Left kidney (tissue), 8 donors: ENCODE measurements at places on chromosomes 11 and 22. TPM values are rescaled to one million over a fixed set of nuclear protein-coding genes. Genes with fewer than 3 reads are reported as not detected.

- DNase-seq = no peak
Measured at GRCh38 chr11:119229741-119230140, 23.6 kb downstream of the CBL start.

DNA sequence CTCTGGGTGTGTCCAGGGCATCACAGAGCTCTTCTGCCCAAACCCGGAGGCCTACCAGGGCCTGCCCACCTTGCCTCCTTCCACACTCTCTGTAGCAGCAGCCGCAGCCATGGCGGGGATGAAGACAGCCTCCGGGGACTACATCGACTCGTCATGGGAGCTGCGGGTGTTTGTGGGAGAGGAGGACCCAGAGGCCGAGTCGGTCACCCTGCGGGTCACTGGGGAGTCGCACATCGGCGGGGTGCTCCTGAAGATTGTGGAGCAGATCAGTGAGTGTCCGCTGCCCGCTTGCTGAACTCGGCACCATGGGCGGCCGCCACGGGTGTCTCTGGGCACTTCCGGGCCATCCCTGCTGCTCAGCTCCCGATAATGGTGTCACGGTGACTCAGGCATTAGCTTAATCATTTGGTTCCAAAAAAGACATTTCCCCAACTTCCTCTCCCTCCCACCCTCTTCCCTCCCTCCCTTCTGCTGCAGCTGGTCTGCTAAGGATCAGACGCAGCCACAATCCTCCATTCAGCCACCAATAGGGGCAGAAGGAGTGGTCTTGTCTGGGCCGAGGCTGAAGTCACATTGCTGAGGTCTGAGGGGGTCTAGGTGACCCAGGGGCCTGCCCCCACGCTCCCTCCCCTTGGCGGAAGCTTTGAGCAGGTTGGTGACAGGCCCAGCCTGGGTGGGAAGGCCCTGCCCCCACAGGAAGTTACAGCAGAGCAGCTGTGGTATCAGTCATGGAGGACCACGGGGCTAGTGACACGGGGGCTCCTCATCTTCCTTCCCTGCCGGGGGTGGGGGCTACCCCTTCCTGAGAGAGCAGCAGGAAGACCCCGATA, 950 bp downstream of the FERMT3 start:
- no peak for DNase-seq

DNA sequence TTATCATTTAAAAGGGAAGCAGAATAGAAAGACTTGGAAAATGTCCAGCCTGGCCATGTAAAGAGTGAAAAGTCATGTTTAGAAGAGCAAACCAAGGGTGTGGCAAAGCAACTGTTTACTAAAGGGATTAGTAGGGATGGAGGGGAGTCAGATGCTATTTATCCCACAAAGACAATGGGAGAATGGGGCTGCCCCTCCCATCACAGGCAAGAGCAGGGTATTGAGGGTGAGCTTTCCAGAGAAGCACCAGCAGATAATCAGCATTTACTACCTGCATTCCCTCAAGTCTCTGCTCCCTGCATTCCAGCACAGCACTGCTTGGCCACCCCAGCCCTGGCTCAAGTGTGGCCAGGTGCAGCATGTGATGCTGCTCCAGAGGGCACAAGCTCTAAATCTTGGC, 18.5 kb upstream of the QSER1 start:
- DNase-seq = no peak

GRCh38 chr22:41739576-41739975, 40.3 kb downstream of the MEI1 start:
- DNase-seq = no peak

DNA sequence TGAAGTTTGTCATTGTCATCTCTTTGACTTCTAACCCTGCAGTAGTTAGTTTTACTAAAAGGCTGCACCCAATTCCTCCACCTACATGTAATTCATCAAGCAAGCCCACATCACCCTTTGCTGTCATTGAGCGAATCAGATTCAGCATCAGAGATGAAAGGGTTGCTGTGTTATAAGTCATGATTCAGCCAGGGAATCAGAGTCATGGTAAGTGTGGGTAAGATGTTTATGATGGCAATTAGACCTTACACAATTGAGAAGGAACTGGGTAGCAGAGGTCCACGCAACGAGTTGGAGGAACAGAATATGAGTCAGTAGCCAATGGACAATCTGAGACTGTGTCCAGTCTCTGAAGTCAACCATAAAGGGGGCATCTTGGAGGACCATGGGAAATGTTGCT, 162.8 kb upstream of the SNX19 start:
- no peak for DNase-seq

- no peak for DNase-seq
Measured at GRCh38 chr11:101444851-101445250, 139.0 kb downstream of the TRPC6 start.

The BCO2 gene
- 8.1 TPM for polyA plus RNA-seq

The GDPD4 gene
- 0.17 TPM for polyA plus RNA-seq

The BANF1 gene
- polyA plus RNA-seq = 233 TPM

The CFAP300 gene
- polyA plus RNA-seq = 4.7 TPM
